ENCODE measurements at places on chromosomes 13 and 19. TPM values are rescaled to one million over a fixed set of nuclear protein-coding genes. Genes with fewer than 3 reads are reported as not detected.
A peak's percentile ranks its signal among the peaks of the same experiment; 100 is the strongest.

GRCh38 chr13:54175466-54175865 is 1146.9 kb downstream of the OLFM4 start:
- DNase-seq: no peak

DNA sequence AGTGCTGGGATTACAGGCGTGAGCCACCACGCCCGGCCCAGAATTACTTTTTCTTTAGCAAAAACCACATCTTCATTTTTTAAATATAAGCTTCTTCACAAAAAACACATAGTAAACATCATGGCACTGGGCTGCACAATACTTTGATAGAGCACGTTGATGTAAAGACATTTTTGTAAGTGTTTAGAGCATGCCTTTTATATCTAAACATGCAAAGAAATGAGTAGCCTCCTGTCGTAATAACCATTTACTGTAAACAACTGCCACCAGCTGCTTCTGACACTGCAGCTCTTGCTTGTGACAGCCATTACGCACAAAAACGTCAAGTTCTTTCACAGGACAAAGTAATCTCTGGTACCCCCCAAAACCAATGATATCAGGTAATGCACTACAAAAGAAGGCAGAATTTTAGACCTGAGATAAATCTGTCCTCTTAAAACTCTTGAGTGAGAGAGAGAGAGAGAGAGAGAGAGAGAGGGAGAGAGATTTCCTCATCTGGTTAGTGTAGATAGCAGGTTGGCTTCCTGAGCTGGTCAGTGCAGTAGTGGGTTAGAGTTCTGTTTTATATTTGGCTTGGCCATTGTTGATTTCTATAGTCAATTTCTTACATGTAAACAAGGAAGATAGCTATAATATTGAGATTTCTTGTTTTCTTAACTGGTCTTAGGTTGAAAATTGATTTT is 6.7 kb upstream of the ZNF548 start:
- DNase-seq: no peak

- DNase-seq: no peak
Observed at GRCh38 chr13:97766749-97767148, 186.7 kb upstream of the IPO5 start.

DNA sequence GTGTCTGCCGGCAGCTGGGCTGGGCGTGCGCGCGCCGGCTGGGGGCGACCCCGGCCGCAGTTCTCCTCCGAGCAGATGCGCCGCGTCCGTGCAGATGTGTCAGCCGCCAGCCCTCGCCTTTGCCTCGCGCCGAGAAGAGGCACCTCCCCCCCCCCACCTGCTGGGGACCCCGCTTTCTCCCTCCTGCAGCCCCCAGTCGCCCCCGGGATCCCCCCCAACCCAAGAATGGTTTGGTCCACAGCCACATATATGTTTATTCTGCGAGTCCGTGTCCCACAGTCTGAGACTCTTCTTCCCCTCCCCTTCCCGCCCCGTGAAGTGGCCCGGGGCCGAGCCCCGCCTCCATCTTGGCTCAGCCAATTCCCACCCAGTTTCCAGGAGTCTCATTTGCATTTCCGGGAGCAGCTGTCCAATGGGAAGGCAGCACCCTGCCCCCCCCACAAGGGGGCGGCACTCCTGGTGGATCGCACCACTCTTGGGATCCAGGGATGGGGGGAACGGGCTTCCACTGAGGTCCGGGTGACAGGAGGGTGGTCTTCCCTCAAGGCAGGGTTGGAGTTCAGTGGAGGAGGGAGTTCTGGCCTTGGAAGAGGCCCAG is 8.6 kb downstream of the ISOC2 start:
- DNase-seq: peak; percentile 42

DNA sequence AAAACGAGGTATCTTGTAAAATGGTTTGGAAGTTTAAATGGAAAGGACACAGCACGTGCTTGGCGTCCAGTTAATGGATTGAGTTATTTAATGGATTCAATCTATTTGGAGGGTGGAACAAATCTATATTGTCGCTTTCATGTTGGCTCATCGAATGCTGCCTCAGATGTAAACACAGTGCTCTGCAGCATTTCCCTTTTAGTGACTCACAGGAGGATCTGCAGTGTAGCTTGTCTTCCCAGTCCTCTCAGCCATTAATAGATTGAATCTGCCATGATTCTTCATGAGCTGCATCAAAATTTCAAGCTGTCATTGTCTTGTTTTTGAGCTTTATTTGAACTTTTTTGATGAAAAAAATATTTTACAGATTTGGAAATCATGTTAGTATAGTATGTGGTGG is 44.7 kb downstream of the DHRS12 start:
- DNase-seq: no peak

GRCh38 chr13:91351980-91352379 is 4.5 kb downstream of the MIR17HG start:
- no peak for DNase-seq

GRCh38 chr19:39082745-39083598 is 1.2 kb upstream of the ACP7 start:
- DNase-seq: no peak

The CGB2 gene
- total RNA-seq: not detected

The B3GNT3 gene
- total RNA-seq: not detected

The HCN2 gene
- total RNA-seq: 3.1 TPM

The ABHD13 gene
- 10.2 TPM for total RNA-seq
